Ascending aorta (tissue), 2 donors: ENCODE measurements at places on chromosomes 1 and 21.

DNA sequence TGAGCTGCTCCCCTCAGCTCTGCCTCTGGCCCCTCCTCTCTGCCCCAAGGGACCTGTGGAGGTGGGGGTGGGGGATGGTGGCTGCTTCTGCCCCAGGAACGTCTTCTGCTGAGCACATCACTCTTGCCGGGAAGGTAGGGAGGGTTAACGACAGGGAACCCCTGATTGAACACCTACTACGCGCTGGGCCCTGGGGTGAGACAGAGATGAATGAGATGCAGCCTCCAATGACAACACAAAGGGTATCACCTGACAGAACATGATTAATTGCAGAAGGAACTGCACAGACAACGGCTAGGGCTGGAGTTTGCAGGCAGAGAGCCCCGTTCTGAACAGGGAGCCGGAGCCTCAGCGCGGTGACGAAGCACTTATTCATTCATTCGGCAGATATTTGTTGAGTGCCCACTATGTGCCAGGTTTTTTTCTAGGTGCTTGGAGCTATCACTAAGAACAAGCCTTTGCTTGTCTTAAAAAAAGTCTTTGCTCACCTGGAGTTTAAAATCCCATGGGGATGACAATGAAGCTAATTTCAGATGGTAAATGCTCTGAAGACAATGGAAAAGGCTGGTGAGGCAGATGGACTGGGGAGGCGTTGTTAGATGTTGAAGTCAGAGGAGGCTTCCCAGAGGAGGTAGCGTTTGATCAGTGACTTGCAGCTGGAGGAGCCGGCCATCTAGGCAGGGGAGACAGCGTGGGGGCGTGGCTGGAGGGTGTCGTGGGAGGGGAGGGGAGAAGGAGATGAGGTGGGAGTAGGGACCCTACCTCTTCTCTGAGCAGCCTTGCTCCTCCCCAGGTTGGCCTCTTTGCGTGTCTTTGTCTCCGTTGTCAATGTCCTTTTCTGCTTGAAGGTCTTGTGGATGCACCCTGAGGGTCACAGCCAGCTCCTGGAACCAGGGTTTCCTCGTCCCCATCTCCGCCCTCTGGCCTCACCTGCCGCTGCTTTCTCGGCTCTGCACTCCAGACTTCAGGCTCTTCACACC, 103.1 kb upstream of the CSF3R start:
- H3K36me3 ChIP-seq: no peaks in the 10 kb centered on the region
- no peak overlapping the region for H3K4me3 ChIP-seq
- H3K27me3 ChIP-seq: no peaks in the 10 kb centered on the region
- DNase-seq: no peak
- no peaks in the 10 kb centered on the region for H3K4me1 ChIP-seq

- peaks cover 16% of the 10 kb centered on the region for H3K4me1 ChIP-seq
- H3K27me3 ChIP-seq: no peaks in the 10 kb centered on the region
- DNase-seq: no peak
- no peaks in the 10 kb centered on the region for H3K36me3 ChIP-seq
These were observed 120.1 kb downstream of the AKT3 start for GRCh38 chr1:243729956-243730355.

- no peak overlapping the region for H3K27ac ChIP-seq
- no peaks in the 10 kb centered on the region for H3K36me3 ChIP-seq
- no peaks in the 10 kb centered on the region for H3K4me1 ChIP-seq
- no peaks in the 10 kb centered on the region for H3K27me3 ChIP-seq
- no peak overlapping the region for H3K4me3 ChIP-seq
These were observed 42.4 kb downstream of the KANK4 start for GRCh38 chr1:62276791-62277190.

- DNase-seq: no peak
- no peak overlapping the region for H3K27ac ChIP-seq
- no peaks in the 10 kb centered on the region for H3K4me1 ChIP-seq
These were observed 35.2 kb downstream of the NVL start for GRCh38 chr1:224294775-224295174.

GRCh38 chr1:37150986-37151385, 116.7 kb upstream of the GRIK3 start:
- H3K27me3 ChIP-seq: no peaks in the 10 kb centered on the region
- peak; percentile 12 for DNase-seq
- H3K36me3 ChIP-seq: no peaks in the 10 kb centered on the region
- H3K27ac ChIP-seq: no peak overlapping the region

DNA sequence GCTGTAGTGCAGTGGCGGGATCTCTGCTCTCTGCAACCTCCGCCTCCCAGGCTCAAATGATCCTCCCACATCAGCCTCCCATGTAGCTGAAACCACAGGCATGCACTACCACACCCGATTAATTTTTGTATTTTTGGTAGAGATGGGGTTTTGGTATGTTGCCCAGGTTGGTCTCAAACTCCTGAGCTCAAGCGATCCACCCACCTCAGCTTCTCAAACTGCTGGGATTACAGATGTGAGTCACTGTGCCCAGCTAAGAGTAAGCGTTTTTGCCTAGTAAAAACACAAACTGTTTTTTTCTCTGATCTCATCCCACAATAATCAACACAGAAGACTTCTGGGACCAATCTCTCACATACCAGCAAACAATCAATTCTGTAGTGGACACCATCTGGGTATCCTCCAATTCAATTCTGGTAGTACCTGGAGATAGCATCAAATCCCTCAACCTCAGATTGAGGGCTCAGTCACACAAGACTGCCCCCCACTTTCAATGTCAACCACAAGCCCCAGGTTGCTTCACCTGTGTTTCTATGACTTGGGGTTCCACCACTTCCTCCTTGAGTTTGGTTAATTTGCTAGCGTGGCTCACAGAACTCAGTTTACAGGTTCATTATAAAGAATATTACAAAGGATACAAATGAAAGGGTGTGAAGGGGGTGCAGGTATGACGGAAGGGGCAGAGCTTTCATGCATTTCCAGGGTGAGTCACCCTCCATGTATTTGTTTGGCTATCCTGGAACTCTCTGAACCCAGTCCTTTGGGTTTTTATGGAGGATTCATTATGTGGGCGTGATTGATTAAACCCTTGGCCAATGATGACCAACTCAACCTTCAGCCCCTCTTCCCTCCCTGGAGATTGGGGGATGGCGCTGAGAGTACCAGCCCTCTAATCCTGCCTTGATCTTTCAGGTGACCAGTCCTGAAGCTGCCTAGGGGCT, 40.0 kb upstream of the RHOU start:
- no peak overlapping the region for H3K27ac ChIP-seq
- no peak overlapping the region for H3K4me3 ChIP-seq
- H3K27me3 ChIP-seq: no peaks in the 10 kb centered on the region
- no peaks in the 10 kb centered on the region for H3K4me1 ChIP-seq
- no peaks in the 10 kb centered on the region for H3K36me3 ChIP-seq
- DNase-seq: no peak

- no peaks in the 10 kb centered on the region for H3K36me3 ChIP-seq
- H3K27ac ChIP-seq: peak overlapping the region; percentile 15
- H3K4me1 ChIP-seq: no peaks in the 10 kb centered on the region
These were observed 31.5 kb downstream of the LYST start for GRCh38 chr1:235835226-235835625.

DNA sequence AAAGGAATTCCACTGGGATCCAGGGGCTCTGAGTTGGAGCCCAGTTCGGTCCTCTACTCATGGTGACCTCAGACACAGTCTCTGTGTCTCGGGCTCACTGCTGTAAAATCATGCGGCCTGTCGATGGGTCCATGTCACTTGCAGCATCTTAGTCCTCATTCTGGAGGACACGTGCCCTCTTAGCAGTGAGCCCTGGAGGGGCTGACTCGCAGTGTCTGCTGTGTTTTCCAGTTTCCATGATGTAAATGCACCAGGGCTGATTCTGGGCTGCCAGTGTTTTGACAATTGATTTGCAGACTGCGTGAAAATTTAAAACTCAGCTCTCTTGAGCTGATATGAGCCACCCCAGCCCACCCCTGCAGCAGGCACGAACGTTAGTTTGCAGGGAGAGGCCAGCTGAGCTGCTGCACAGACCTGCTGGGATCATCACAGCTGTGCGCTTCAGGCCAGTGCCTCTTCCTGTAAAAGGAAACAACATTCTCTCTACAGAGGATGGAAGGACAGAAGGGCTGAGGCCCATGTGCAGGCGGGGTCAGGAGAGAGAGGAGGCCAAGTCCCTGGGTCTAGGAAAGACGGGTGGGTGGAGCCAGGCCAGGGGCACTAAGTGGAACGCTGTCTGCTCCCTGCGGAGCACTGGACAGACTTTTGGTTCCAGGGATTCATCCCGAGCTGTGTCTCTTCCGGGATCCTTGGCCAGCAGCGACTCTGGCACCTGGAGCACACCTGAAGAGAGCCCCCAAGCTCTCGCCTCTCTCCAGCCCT, 42.6 kb downstream of the RSPH1 start:
- H3K4me3 ChIP-seq: no peak overlapping the region
- H3K4me1 ChIP-seq: no peaks in the 10 kb centered on the region

DNA sequence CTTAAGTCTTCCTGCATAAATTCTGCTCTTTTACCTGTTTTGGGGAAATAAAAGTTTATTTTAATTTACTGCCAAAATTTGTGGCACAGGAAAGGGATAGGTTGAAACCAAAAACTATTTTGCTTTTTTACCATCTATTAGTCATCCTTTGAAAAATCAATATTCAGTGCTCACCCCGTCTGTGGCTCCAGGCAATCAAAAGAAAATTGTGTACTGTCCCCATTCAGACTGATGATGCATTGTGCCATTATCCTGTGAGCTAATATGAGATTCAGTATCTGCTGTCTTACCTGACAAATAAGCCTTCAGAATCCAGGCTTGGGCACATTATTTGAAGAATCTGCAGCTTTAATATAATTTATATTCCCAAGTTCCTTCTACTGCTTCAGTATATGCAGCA, 650.7 kb downstream of the KIF26B start:
- no peak overlapping the region for H3K4me3 ChIP-seq
- no peaks in the 10 kb centered on the region for H3K4me1 ChIP-seq
- no peak for DNase-seq
- no peak overlapping the region for H3K27ac ChIP-seq

DNA sequence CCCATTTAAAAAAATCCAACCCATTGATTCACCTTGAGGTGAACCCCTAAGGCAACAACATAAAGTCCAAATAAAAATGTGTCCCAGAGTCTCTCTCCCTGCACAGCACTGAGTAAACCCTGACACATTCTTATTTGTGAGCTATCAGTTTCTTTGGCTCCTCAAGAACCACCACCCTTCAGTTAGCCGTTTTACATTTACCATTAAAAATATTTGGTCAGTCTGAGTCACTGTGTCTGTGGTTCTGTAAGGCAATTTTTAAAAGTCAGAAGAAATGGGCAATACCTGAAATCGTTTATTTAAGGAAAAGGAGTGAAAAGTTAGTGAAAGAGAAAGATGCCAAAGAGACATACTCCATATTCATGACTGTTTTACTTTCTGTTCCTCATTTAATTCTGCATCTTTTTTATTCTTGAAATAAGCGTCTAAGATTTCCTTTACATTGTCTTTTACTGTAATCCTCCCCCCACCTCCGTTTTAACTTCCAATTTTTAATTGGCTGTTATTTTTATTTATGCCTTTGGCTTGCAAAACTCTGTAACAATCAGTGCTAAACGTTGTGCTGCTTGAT, 91.7 kb upstream of the IVNS1ABP start:
- no peaks in the 10 kb centered on the region for H3K4me1 ChIP-seq
- no peak for DNase-seq
- H3K4me3 ChIP-seq: no peak overlapping the region
- no peaks in the 10 kb centered on the region for H3K27me3 ChIP-seq
- no peaks in the 10 kb centered on the region for H3K36me3 ChIP-seq

DNA sequence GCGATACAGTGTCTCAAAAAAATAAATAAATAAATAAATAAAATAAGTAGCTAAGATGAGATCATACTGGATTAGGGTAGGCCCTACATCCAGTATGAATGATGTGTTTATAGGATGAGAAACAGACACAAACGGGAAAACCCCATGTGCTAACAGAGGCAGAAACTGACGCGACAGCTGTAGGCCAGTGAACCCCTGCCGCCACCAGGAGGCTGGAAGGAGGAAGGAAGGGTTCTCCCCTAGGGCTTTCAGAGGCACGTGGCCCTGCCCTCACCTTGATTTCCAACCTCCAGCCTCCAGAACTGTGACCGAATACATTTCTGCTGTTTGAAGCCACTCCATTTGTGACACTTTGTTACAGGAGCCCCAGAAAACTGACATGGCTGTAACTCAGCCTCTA, 38.5 kb downstream of the CHD5 start:
- H3K4me3 ChIP-seq: no peak overlapping the region
- no peaks in the 10 kb centered on the region for H3K27me3 ChIP-seq
- H3K27ac ChIP-seq: no peak overlapping the region
- DNase-seq: no peak

GRCh38 chr1:41315146-41315822, 46.0 kb upstream of the FOXO6 start:
- no peak overlapping the region for H3K4me3 ChIP-seq
- H3K27me3 ChIP-seq: no peaks in the 10 kb centered on the region
- no peak for DNase-seq

- H3K27ac ChIP-seq: peak overlapping the region; percentile 59
- H3K4me1 ChIP-seq: peaks cover 9% of the 10 kb centered on the region
- no peaks in the 10 kb centered on the region for H3K36me3 ChIP-seq
- no peak for DNase-seq
- peak overlapping the region; percentile 87 for H3K4me3 ChIP-seq
These were observed 790 bp downstream of the TESK2 start for GRCh38 chr1:45490121-45490625.

DNA sequence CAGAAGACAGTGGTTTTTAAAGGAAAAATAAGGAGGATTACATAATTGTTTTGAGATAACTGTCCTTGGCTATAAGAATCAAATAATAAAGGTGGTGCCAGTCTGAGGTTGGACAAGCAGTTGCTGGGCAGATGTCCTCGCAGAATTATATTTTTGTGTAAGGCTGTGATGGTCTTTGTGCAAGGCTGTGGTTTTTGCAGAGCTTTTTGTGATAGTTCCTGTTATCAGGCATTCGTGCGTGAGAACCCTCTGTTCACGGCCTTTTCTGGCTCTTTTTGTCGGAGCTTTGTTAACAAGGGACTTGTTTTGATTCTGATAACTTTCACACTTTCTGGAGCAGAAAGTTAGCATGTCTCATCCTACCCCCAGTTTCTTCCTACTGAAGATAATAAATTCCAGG, 33.4 kb downstream of the SH3BP5L start:
- H3K27ac ChIP-seq: no peak overlapping the region
- DNase-seq: no peak
- no peaks in the 10 kb centered on the region for H3K36me3 ChIP-seq
- no peaks in the 10 kb centered on the region for H3K4me1 ChIP-seq
- H3K4me3 ChIP-seq: no peak overlapping the region
- no peaks in the 10 kb centered on the region for H3K27me3 ChIP-seq

DNA sequence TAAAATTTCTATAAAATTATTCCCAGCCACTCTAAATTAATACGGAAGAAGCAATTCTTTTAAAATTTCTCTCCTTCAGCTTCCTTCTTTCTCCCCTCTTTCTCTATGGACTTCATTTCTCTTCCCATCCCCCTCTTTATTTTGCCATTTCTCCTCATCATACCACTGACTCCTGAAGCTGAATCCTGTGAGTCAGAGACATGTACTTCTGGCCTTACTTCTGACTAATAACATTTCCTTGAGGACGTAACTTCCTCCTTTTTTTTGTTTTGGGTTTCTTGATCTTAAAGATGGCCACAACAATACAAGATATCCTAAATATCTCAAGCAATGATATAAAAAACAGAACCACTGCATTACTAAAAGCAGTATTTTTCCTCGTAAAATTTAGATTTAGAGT, 63.6 kb upstream of the DENND1B start:
- no peak overlapping the region for H3K4me3 ChIP-seq
- no peaks in the 10 kb centered on the region for H3K36me3 ChIP-seq
- H3K27me3 ChIP-seq: no peaks in the 10 kb centered on the region
- DNase-seq: no peak
